ENCODE measurements at places on chromosomes 13 and 19.
A peak's percentile ranks its signal among the peaks of the same experiment; 100 is the strongest.

DNA sequence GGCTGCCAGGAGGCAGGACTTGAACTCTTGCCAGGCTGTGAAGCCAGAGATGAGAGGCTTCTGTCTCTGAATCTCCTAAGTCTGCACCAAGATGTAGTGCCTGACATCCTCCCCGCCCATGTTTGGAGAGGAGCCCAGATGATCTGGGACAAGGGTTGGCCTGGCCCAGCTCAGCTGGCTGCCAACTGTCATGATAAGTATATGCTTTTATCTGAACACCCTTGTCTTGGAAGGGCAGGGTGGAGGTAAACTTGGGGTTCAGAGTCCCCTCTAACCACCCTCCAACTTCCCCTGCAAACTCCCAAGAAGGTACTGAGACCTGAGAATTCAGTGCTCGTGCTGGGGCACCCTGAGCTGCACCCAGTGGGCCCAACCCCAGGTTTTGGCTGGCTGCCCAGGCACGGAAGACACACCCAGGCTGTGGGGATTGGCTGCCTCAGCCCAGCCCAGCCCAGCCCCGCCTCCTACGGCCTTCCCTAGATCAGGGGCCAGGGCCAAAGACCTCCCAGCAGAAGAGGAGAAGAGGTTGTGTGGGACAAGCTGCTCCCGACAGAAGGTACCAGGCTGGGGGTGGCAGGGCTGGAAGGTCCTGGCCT is at the start of gene CYP4F12:
TSS of gene CYP4F12 (plus strand) at position 508 of the 596 bp plus-strand sequence. CDS start 443 bp downstream, outside the sequence.
- no peaks in the 10 kb centered on the region for H3K27me3 ChIP-seq
- H3K36me3 ChIP-seq = no peaks in the 10 kb centered on the region
- peak within 1 kb of the TSS; percentile 37 for H3K27ac ChIP-seq
- DNase-seq = no peak
- H3K4me3 ChIP-seq = no peak within 1 kb of the TSS

- H3K36me3 ChIP-seq = no peaks in the 10 kb centered on the region
- no peak overlapping the region for H3K27ac ChIP-seq
- H3K4me1 ChIP-seq = no peaks in the 10 kb centered on the region
- no peak for DNase-seq
Observed at GRCh38 chr13:68923995-68924394, 1183.6 kb upstream of the ATXN8OS start.

- DNase-seq = peak; percentile 51
- H3K27me3 ChIP-seq = peaks cover 15% of the 10 kb centered on the region
- no peaks in the 10 kb centered on the region for H3K4me1 ChIP-seq
- H3K36me3 ChIP-seq = no peaks in the 10 kb centered on the region
- no peak overlapping the region for H3K27ac ChIP-seq
Observed at GRCh38 chr13:102402290-102402689, 442 bp upstream of the FGF14 start.

- no peaks in the 10 kb centered on the region for H3K4me1 ChIP-seq
- no peak overlapping the region for H3K27ac ChIP-seq
- H3K4me3 ChIP-seq = no peak overlapping the region
- no peaks in the 10 kb centered on the region for H3K36me3 ChIP-seq
- DNase-seq = no peak
- no peaks in the 10 kb centered on the region for H3K27me3 ChIP-seq
Observed at GRCh38 chr13:28413999-28414398, 80.9 kb downstream of the FLT1 start.

DNA sequence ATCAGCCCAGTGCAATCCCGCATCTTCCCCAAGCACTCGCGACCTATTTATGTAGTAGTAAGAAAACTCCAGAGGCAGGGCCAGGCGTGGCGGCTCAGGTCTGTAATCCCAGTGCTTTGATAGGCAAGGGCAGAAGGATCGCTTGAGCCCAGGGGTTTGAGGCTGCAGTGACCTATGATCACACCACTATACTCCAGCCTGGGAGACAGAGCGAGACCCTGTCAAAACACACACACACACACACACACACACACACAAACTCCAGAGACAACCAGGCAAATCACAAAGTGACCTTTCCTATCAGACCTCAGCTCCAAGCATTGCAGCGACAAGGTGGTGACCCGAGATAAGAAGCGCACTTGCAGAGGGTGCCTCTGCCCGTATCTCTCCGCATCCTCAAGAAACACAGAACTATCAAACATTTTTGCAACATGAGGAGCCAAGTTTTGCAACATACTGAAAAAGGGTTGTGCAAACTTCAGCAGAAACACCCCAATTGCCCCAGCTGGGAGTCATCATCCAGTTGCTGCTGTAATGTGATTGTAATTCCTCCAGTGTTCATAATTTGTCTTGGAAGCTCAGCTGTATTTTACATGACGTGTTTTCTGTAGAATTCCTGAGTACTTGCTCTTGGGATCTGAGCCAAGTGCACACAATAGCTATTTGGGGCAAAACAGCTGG is 8.7 kb upstream of the KLF2 start:
- peak; percentile 86 for DNase-seq
- H3K4me1 ChIP-seq = no peaks in the 10 kb centered on the region
- no peaks in the 10 kb centered on the region for H3K36me3 ChIP-seq
- no peaks in the 10 kb centered on the region for H3K27me3 ChIP-seq
- peak overlapping the region; percentile 2 for H3K4me3 ChIP-seq
- H3K27ac ChIP-seq = peak overlapping the region; percentile 75

DNA sequence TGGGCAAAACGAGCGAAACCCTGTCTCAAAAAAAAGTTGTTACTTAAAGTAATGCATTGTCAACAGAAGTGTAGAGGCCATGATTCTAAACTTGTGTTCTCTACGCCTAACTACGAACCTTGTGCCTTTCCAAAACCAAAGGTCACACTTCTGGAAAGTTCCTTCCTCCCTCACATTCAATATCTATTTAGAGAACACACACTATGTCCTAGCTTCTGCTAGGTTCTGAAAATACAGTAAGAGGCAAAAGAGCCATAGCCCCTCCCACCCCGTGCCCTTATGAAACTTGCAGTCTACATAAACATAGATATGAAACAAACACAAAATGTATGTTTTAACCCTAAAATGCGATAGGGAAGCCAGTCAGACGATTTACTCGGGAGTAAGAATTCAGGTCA is 36.4 kb downstream of the RNF6 start:
- H3K4me1 ChIP-seq = no peaks in the 10 kb centered on the region
- DNase-seq = no peak
- no peaks in the 10 kb centered on the region for H3K27me3 ChIP-seq
- peak overlapping the region; percentile 84 for H3K4me3 ChIP-seq

DNA sequence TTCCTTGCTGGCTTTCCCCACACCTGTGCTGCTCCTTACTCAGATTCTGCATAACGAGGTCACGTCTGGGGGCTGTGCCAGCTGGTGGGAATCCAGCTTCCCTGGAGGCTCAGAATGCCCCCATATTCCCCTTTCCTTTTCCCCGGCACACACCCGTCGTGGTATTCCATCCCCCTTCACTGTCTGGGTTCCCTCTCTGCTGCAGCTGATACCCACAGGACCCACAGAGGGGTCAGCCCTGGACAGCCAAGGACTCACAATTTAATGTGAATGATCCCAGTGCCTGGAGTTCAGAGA is 4.2 kb upstream of the MYH14 start:
- H3K27ac ChIP-seq = peak overlapping the region; percentile 30
- no peaks in the 10 kb centered on the region for H3K4me1 ChIP-seq
- H3K36me3 ChIP-seq = no peaks in the 10 kb centered on the region
- H3K4me3 ChIP-seq = no peak overlapping the region
- peaks cover 4% of the 10 kb centered on the region for H3K27me3 ChIP-seq
- DNase-seq = no peak

- peak overlapping the region; percentile 90 for H3K4me3 ChIP-seq
- H3K27me3 ChIP-seq = no peaks in the 10 kb centered on the region
- no peak for DNase-seq
- H3K36me3 ChIP-seq = no peaks in the 10 kb centered on the region
- H3K27ac ChIP-seq = peak overlapping the region; percentile 86
Observed at GRCh38 chr19:2782329-2782935, 641 bp downstream of the SGTA start.

DNA sequence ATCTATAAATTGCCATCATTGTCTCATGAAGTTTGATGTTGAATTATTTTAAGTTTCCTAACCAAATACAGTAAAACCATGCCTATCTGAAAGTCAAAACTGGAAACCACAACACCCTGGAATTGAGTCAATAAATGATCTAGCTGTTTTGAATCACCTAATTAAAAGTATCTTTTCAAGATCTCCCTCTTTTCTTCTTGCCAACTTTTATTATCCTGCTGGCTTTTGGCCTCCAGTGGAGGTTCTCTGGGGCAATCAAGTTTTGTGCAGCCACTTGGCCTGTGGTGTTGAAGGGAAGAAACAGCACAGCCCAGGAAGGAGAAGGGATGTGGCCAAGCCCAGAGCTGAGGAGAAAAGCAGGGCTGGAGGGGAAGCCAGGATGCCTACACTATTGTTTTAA is 255.4 kb downstream of the COG6 start:
- H3K4me3 ChIP-seq = no peak overlapping the region
- no peaks in the 10 kb centered on the region for H3K27me3 ChIP-seq
- H3K36me3 ChIP-seq = no peaks in the 10 kb centered on the region

DNA sequence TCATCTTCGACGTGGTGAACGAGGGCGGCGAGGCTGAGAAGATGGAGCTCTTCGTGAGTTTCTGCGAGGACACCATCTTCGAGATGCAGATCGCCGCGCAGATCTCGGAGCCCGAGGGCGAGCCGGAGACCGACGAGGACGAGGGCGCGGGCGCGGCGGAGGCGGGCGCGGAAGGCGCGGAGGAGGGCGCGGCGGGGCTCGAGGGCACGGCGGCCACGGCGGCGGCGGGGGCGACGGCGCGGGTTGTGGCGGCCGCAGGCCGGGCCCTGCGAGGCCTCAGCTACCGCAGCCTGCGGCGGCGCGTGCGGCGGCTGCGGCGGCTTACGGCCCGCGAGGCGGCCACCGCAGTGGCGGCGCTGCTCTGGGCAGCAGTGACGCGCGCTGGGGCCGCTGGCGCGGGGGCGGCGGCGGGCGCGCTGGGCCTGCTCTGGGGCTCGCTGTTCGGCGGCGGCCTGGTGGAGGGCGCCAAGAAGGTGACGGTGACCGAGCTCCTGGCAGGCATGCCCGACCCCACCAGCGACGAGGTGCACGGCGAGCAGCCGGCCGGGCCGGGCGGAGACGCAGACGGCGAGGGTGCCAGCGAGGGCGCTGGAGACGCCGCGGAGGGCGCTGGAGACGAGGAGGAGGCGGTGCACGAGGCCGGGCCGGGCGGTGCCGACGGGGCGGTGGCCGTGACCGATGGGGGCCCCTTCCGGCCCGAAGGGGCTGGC is 52.6 kb downstream of the MAP4K1 start:
- peak; percentile 39 for DNase-seq
- H3K4me3 ChIP-seq = no peak overlapping the region
- H3K36me3 ChIP-seq = no peaks in the 10 kb centered on the region
- no peaks in the 10 kb centered on the region for H3K4me1 ChIP-seq
- no peaks in the 10 kb centered on the region for H3K27me3 ChIP-seq

GRCh38 chr13:38350114-38350617 is 515 bp downstream of the UFM1 start:
- peaks cover 4% of the 10 kb centered on the region for H3K36me3 ChIP-seq
- DNase-seq = peak; percentile 78
- H3K27ac ChIP-seq = peak overlapping the region; percentile 87
- H3K4me1 ChIP-seq = peaks cover 8% of the 10 kb centered on the region
- no peaks in the 10 kb centered on the region for H3K27me3 ChIP-seq

- H3K4me1 ChIP-seq = peaks cover 23% of the 10 kb centered on the region
- no peaks in the 10 kb centered on the region for H3K36me3 ChIP-seq
- no peak for DNase-seq
Observed at GRCh38 chr19:16470911-16471811, 609 bp downstream of the EPS15L1 start.

DNA sequence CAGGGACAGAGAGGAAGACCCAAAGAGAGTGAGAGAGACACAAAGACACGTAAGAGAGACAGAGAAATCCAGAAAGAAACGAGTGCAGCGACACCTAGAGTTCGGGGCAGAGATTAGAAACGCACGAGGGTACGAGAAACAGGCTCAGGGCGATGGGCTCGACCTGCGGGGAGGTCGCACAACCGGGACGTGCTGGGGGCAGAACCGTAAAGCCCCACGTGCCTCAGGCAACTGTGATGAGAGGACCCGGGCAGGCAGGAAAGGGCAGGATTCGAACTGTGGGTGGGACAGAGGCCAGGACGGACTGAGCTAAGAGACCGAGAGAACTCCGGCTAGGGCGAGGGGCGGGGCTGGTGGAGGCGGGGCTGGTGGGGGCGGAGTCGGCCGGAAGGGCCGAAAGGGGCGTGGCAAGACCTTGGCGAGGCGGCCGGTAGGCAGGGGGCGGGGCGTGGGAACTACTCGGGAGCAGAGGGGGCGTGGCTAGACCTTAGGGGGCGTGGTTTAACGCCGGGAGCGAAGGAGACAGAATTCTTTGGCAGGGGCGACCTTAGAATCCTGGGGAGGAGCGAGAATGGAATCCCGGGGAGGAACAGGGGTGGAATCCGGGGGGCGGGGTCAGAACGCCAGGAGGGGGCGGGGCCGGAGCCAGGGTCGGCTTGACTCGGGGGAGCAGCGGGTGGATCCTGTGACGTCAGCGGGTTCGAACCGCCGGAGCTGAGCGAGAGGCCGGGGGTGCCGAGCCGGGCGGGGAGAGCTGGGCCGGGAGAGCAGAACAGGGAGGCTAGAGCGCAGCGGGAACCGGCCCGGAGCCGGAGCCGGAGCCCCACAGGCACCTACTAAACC is at the start of gene NECTIN2:
TSS of gene NECTIN2 (plus strand) at position 686 of the 843 bp plus-strand sequence. CDS start 229 bp downstream, outside the sequence.
- H3K27me3 ChIP-seq = no peaks in the 10 kb centered on the region
- peaks cover 24% of the 10 kb centered on the region for H3K4me1 ChIP-seq
- H3K27ac ChIP-seq = peak within 1 kb of the TSS; percentile 95
- DNase-seq = peak; percentile 100

DNA sequence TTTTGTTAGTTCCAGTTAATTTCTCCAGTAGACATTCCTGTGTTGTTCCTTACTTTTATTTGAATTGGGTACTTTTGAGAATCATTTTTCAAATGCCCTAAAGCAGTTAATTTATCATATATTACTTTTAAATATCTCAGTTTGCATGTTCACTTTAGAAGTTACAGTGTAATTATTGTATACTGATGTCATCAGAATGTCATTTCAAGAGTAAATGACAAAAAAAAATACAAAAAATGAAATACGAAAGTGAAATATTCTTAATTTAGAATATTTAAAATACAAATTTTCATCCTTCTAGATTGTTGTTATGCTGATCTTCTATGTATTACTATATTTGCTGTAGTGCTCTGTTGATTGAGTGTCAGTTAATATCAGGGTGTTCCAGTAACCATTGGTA is 114.2 kb downstream of the PAN3 start:
- no peak for DNase-seq
- no peak overlapping the region for H3K27ac ChIP-seq
- no peaks in the 10 kb centered on the region for H3K36me3 ChIP-seq
- no peak overlapping the region for H3K4me3 ChIP-seq
- no peaks in the 10 kb centered on the region for H3K27me3 ChIP-seq

DNA sequence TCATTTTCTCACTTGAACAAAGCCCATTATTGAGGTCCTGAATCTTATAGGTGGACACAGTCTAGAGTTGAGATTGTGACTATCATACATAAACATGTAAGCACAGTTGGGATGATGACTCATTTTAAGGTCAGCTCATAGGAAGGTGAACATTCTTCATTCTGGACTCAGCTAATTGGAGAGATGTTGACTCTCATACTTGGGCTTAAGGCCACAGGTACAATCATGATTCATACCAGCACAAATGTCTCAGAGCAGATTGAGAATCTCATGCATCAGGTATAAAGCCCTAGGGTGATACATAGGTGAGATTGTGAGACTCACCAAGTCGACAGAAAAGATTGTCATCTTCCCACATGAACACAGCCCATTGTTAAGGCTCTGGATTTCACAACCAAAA is 62.3 kb upstream of the ZNF724 start:
- no peaks in the 10 kb centered on the region for H3K4me1 ChIP-seq
- no peak overlapping the region for H3K4me3 ChIP-seq
- H3K36me3 ChIP-seq = no peaks in the 10 kb centered on the region
- no peak for DNase-seq

GRCh38 chr13:107203146-107203847 is 635.4 kb upstream of the ARGLU1 start:
- peaks cover 3% of the 10 kb centered on the region for H3K4me1 ChIP-seq
- DNase-seq = no peak
- H3K27me3 ChIP-seq = no peaks in the 10 kb centered on the region
- no peak overlapping the region for H3K4me3 ChIP-seq
- H3K36me3 ChIP-seq = no peaks in the 10 kb centered on the region
- no peak overlapping the region for H3K27ac ChIP-seq
